Small intestine (tissue), 16 donors: ENCODE measurements at places on chromosomes 5 and 9. TPM values are rescaled to one million over a fixed set of nuclear protein-coding genes. Genes with fewer than 3 reads are reported as not detected.

GRCh38 chr9:135301271-135302263 lies 178.0 kb upstream of the PPP1R26 start:
- H3K27me3 ChIP-seq, result no peaks in the 10 kb centered on the region
- no peak overlapping the region for H3K4me3 ChIP-seq
- no peaks in the 10 kb centered on the region for H3K36me3 ChIP-seq
- H3K4me1 ChIP-seq, result no peaks in the 10 kb centered on the region
- no peak for DNase-seq
- no peak overlapping the region for H3K27ac ChIP-seq

DNA sequence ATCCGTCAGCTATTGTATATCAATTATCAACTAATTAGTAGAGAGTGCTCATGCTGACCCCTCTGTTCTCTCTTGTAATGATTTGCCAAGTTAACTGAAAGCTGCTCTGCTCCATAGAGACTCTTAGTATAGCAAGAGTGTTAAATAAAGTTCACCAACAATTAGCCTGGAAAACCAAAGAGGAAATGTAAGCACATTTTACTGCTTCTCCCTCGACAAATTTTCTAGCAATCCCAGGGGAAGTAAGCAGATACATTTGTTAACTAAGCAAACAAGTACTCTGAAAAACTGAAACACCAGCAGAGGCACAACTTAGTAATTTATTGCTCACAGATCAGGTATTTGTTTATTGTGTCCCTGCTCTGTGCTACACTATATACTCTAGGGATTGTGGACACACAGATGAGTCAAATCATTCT lies 162.2 kb downstream of the GLIS3 start:
- H3K36me3 ChIP-seq, result no peaks in the 10 kb centered on the region
- no peaks in the 10 kb centered on the region for H3K27me3 ChIP-seq
- no peak for DNase-seq
- no peaks in the 10 kb centered on the region for H3K4me1 ChIP-seq
- no peak overlapping the region for H3K4me3 ChIP-seq

IRX2 gene
- not detected for polyA plus RNA-seq

OXCT1 gene
- polyA plus RNA-seq, result 29.8 TPM

CCL27 gene
- polyA plus RNA-seq, result 0.09 TPM

DPYSL3 gene
- 2.2 TPM for polyA plus RNA-seq
